CMK (cell line): ENCODE measurements at places on chromosomes 11 and 22.

- no peak for DNase-seq
Measured at GRCh38 chr11:92211576-92212167, 12.9 kb upstream of the FAT3 start.

GRCh38 chr22:24066260-24066659, 55.2 kb downstream of the CABIN1 start:
- no peak for DNase-seq

- DNase-seq: no peak
Measured at GRCh38 chr11:64306876-64307622, 1.7 kb downstream of the ESRRA start.

GRCh38 chr22:29284196-29284595, 16.1 kb downstream of the EWSR1 start:
- DNase-seq: no peak

GRCh38 chr11:73147771-73148681, 5.9 kb upstream of the FCHSD2 start:
- no peak for DNase-seq

DNA sequence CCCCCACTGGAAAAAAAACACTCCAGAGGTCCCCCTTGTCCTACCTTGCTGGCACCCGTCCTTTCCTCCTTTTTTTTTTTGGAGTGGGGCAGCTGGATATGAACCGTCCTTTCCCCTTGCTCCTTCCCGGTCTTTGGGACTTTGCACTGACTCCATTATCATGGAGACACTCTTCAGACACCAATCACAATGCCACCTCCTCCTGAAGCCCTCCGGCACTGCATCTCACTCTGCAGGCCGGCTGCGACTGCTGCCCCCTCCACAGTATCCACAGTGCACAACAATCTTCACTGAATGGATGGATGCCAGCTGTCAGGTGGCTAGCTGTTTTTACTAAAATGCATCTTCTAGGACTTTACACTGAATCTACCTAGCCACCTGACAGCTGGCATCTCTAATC, 12.7 kb upstream of the RGL4 start:
- DNase-seq: no peak

DNA sequence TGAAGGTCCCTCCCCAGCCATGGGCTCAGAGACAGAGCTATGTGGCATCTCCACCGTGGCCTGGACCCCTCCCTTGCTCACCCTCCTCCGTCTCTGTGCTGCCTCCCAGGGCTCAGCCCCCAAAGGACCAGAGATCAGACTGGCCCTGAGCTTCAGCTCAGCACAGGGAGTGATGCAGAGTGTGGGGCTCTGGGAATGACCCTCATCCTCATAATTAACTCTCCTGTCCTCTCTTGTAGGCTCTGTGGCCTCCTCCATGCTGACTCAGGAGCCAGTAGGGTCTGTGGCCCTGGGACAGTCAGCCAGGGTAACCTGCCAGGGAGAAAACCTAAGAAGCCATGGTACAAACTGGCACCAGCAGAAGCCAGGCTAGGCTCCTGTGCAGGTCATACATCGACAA, 28.7 kb downstream of the GGTLC2 start:
- no peak for DNase-seq

DNA sequence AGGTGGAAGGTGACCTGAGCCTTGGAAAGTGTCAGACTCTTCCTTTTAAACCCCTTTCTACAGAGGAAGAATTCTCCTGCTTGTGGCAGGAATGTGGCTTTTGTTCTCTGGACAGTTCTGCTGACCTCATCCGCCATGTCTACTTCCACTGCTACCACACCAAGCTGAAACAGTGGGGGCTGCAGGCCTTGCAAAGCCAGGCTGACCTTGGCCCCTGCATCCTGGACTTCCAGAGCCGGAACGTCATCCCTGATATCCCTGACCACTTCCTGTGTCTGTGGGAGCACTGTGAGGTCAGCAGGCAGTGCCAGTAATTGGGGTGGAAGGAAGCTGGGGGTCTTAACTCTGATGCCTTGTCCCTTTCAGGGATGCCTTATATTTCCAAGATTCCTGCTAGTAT, 9.3 kb downstream of the HINFP start:
- DNase-seq: no peak

DNA sequence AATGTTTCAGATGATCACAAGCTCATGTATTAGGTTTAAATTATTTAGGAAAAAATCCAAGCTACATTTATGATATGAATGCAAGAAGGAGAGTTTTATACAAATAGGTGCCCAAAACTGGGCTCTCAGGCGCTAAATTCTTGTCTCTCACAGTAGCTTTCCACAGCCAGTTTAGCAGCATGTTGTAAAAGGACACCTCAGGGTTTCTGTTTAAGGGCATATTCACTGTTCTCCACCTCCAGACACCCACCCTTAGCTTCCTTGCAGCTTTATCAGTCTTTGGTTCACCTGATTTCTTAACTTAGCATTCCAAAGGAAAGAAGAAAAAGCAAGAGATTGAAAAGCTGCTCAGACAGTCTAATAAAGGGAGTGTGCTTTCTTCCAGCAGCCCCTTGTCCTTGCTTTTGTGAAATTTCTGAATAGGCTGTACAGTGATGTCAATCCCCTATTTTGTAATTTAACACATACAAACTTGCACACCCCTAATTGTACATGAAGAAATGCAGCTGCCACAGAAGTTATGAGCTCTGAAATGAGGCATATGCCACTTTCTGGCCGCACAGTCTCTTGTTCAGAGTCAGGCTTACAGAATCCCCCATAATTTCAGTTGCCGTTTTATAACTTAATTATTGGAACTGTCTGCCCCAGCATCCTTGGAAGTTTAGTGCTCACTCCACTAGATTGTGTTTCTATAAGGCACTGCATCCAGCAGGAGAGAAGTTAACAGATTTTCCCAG, 262.1 kb downstream of the DDX10 start:
- no peak for DNase-seq

DNA sequence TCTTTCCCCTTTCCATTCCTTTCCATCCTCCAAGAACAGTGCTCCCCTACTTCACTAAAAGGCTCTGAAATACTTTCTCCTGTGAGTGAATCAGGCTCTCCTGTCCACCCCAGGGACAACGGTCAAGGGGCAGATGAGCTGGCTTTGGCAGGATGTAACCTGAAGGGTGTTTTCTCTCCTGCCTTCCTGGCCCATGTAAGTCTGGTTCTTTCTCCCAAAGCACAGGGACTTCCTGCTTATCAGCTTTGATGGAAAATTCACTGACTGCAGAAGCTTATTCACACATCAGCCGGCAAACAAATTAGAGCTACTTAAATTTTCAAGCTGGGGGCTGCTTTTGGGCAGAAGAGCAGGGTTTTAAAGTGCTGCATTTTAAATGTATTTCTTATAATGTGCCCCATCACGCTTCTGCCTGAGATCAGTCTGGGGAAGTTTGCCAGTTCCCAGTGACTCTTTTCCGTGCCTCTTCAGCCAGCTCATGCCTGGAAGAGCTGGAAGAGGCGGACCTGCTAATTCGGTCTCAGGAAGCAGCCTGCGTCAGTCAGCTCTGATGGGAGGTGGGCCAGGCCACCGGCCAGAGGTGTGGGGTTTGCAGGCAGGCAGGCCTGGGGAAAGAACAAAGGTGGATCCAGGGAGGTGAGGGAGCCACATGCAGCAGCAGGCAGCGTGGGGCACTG, 140.4 kb upstream of the TBCEL start:
- DNase-seq: no peak

DNA sequence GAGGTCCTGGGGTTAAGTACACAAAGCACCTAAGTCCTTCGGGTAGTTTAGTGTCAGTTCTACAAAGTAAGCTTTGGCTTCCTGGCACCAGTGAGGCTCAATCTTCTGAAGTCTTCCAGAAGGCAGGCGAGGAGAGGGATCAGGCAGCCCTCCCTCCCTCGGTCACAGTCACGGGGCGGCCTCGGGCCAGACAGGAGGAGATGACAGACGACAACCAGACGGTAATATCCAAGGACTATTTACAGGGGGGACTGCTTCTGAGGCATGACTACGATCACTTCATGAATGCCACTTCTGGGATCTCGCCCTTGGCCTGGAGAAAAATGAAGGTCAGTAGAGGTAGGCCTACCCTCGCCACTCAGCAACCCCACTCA, 383 bp upstream of the TMEM223 start:
- no peak for DNase-seq

DNA sequence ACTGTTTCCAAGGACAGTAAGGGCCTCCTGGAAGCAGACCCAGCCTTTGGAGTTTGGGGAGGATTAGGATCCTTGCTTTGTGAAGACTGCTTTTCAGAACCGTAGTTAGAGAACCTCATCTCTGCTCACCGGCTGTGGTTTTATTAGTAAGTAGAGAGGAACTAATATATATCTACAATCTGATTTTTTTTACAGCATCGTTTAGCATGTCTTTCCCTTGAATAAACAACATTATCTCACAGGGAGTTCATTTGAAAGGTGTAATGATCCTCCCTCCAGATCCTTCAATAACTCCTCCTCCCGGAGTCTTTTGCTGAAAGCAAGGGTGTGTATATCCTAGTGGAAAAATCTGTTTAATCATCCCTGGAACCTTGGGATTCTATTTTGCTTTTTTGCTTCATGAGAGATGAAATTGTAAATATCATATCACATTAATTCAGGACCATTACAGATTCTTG, 132.7 kb downstream of the DBX1 start:
- DNase-seq: no peak

GRCh38 chr11:64121663-64122410, 44.1 kb downstream of the MACROD1 start:
- DNase-seq: no peak

DNA sequence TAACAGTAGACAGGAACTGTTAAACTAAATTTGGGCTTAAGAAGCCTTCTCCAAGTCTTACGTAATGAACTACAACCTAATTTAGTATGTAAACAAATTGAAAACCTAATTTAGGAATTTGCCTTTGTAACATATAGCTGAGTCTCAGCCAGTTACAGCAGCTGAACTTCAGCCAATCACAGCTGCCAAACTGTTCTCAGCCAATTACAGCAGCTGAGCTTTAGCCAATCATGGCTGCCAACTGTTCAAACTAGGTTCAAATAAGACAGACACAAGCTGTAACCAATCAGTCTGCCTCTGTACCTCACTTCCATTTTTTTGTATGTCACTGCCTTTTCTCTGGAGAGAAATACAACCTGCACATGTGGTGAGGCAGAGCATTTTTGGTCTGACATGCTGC, 95.0 kb upstream of the CD44 start:
- DNase-seq: no peak

GRCh38 chr11:120039039-120039438, 98.9 kb downstream of the TRIM29 start:
- DNase-seq: no peak

GRCh38 chr11:8019314-8020243, 32.4 kb downstream of the EIF3F start:
- DNase-seq: no peak

GRCh38 chr22:43274595-43275240, 68.5 kb downstream of the SCUBE1 start:
- no peak for DNase-seq

DNA sequence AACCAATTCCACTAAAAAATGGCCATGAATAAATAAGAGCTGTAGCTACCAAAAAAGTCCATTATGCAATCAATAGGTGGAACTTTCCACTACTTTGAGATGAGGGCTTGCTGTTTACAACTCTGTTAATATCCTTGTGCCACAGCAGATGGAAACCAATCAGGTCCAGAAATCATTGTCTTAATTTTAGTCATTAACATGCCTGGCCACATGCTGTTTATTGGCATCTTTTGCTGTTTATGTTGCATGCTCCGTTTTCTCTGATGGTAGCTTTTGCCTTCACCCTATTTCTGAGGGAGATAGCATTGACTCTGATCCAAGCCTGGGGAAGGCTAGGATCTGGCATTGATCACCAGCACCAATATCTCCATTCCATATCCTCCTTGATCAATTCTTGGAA, 192.9 kb upstream of the SEZ6L start:
- no peak for DNase-seq

DNA sequence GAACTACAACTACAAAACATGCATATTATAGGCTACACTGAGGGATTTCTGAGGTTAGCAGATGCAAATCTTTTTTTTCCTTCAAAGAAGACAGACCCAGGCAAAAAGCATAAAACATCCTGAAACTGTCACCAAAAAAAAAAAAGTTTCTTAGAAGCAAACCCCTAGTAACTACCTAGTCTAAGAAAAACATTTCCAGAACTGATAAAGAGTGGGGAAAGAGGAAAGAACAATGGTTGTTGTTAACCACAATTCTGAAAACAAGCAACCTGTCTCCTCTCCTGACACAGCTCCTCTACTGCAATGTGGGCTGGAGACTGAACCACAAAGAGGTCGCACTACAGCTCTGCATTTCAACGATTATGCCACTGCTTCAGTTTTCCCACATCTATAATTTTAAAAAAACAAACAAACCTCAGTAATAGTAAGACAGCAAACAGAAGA, 15.0 kb downstream of the DENND5A start:
- peak; percentile 37 for DNase-seq

GRCh38 chr11:95123556-95123955, 33.9 kb downstream of the ENDOD1 start:
- no peak for DNase-seq

DNA sequence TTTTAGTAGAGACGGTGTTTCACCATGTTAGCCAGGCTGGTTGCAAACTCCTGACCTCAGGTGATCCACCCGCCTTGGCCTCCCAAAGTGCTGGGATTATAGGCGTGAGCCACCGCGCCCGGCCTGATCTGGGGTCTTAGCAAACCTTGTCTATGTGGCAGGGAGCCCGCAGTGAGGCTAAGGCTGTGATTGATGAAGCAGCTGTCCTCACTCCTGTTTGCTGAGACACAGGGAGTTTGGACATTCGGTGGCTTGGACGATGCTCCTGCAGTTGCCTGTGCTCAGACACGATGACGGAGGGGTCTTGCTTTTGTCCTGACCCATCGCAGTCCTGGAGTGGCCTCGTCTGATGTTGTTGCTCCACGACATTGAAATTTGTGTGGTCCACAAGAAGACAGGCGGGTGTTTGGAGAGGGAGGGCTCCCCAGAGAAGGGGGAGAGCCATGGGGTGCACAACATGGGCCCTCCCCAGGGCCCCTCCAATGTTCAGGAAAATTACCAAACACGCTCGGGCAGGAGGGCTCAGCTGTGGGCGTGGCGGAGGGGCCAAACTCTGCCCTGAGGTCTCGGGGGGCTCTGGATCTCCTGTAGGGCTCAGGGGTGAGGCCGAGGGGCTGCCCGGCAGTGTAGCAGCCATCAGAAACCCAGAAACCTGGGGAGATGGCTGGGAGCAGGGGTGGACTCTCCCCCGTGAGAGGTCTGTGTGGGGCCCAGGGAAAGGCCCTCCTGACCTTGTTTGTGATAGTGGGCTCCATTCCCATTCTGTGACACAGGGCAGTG, 41.8 kb upstream of the PRR5 start:
- DNase-seq: no peak

DNA sequence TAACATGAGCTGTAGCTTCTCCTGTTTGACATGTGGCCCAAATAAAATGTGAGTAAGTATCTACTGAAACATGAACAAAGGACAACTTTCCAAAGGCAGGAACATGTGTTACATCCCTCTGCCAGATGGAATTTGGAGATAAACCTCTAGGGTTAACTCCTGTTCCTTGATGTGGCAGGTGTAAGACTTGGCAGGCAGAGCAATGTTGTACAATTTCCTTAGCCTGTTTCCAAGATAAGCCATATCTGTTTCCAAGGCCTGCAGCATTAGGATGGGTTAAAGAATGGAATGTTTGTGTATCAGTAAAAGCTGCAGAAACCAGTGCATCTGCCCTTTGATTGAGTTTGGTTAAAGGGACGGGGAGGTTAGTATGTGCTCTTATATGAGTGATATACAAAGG, 8.8 kb upstream of the DNAJB13 start:
- no peak for DNase-seq
